Cortex of kidney (tissue), 1 donor: ENCODE measurements at places on chromosomes 1 and 21.

DNA sequence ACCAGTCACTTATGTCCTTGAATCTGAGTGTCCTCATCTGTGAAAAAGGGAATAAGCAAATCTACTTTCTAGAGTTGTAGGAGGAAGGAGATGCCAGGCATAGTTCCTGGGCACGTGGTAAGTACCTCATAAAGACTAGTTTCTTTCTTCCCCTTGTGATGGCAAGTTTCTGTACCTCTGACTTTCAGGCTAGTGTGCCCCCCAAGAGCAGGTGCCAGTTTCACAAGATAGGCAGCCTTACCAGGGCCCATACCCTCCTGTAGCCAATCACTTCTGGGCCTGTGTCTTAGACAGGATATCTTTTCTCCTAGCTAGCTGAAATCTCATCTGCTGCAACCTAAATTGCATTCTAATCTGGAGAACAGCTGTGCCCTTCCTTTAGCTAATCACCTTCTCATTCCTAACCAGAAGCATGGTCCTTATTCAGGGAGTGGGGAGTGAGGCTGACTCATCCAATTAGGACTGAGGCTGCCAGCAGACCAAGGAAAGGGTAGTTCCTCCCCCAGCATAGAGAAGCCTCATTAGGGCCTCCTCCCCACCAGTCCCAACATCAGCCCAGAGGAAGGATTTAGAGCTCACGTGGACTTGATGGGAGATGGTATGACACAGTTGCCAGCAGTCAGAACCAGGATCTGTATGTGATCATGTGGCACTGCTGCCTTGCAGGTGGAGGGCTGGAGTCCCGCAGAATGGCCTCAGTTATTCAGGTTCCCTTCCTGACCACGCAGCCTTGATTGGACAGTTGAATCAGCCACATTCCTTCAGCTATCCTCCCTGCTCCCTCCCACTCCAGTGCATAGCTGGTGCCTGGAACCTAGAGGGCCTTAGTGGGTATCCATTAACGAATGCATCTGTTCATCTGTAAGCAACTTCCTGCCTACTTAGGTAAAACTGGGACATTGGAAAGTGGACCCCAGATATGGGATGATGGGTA, 7.9 kb downstream of the KLHDC8A start:
- no peak for DNase-seq

- DNase-seq = no peak
Observed at GRCh38 chr1:42735477-42736105, 4.4 kb downstream of the CLDN19 start.

DNA sequence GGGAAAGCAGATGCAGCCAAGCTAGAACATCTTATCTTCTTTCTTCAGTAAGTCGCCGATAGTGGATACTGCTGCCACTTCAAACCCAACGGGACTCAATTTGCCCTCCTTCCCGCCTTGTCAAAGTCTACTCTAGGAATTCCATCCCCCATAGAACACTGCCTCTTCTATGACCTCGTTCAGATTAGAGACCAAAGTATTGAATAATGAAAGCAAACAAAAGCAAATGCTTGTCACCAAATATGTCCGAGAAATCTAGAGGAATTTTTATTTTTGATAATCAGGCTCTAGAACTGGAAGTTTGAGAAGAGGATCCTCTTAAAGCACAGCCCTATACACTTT, 853 bp upstream of the RRAGC start:
- DNase-seq = no peak

GRCh38 chr1:73604739-73605138, 593.2 kb downstream of the LRRIQ3 start:
- no peak for DNase-seq

DNA sequence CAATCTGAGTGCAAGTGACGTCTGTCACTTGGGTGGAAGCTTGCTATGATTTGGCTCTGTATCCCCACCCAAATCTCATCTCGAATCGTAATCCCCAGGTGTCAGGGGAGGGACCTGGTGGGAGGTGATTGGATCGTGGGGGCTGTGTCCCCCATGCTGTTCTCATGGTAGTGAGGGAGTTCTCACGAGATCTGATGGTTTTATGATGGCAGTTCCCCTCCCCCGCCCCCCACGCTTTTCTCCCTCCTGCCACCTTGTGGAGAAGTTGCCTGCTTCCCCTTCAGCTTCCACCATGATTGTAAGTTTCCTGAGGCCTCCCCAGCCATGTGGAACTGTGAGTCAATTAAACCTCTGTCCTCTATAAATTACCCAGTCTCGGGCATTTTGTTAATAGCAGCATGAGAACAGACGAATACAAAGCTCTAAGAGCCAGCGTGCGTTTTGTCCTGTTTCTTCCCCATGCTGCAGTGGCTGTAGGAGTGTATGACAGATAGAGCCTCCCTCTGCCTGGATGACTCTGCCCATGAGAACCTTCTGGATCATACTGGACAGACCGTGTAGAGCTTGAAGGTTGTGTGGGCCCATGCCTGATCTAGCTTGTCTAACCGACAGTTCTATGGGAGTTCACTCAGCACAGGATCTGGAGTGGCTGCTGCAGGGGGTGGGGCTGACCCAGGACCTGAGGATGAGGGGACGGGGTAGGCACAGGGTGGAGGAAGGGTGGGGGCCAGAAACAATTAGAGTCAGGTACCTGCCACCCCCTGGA, 139.7 kb upstream of the ERRFI1 start:
- DNase-seq = no peak

DNA sequence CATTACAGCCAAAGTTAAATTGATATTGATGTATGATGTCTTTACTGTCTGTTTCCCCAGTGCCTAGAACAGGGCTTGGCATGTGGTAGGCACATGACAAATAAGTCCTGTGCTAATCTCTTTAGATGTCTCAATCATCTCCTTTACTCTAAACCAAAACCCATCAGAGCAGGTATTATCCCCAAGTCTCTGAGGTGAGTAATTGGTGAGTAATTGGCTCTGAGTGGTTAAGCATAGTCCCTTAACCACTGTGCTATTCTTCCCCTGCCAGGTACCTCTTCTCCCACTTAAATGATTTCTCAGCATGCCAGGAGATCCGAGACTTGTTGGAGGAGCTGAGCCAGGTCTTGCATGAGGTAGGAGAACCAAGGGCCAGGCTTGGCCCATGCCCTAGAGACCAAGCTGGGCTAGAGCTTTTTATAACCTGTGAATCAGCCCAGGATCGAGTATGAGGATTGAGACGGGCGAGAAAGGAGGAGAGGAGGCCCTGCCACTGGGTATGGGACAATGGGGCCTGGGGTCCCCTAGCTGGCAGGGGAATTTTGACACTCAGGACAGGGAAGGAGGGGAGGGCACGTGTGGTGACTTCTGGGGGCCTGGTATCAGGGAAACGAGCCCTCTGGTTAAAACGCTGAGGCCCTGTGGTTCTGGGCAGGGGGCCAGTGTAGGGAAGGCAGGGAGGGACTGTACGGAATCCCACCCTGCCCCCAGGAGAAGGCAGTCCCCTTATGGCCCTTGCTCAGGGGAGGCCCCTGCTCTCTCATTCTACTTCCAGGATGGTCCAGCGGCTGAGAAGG, 4.5 kb downstream of the CNKSR1 start:
- DNase-seq = no peak

GRCh38 chr1:92310185-92310597, 11.3 kb downstream of the RPAP2 start:
- DNase-seq = no peak

DNA sequence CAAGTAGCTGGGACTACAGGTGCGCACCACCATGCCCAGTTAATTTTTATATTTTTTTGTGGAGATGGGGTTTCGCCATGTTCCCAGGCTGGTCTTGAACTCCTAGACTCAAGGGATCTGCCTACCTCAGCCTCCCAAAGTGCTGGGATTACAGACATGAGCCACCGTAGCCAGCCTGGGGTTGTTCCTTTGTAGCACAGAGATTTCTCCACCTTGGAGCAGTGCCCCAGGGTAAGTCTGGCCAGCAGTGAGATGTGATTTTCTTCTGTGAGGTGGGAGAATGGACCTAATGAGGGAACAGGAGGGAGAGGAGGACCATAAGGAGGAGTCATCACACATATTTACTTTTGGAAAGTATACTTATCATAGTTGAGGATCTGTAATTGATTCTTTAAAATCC, 61.1 kb upstream of the GADD45A start:
- no peak for DNase-seq

- no peak for DNase-seq
Observed at GRCh38 chr1:71921935-71922559, 360.3 kb downstream of the NEGR1 start.

- no peak for DNase-seq
Observed at GRCh38 chr1:17419626-17420328, 19.7 kb downstream of the RCC2 start.

DNA sequence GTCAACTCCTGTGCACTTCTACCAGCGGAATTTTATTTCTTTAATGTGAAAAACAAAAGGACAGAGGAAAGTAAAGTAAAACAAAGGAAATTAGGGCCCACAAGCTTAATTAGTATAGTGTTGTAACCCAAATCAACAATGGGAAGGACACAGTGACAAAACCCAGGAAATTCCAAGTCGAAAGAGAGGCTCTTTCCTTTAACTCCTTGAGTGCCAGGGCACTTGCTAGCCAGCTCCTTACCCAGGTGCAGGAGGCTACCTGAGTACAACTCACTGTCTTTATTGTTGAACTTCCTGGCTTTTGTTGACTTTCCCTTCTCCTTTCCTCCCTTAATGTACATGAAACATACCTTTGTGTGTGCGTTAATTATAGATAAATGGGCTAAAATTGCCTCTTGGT, 55.0 kb downstream of the PEX14 start:
- DNase-seq = no peak

DNA sequence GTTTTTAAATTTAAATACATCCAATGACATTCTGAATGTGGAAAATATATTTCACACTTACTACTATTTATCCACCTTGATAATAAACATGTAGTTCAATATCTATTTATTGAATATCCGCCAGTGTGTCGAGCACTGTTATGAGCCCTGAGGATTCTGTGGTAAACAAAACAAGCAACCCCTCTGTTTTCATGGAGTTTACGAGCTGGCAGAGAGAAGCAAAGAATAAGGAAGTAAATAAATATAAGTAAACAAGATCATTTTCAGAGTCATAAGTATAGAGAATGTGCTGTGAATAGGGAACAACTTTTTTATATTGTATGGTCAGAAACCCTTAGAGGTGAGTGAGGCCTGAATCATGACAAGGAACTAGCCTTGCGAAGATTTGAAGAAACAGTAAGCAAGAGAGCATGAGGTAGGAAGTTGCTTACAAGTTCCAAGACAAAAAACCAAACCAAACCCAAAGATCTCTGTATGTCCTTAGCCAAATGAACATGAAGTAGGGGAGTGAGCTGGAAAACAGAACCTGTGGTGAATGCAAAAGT, 6.4 kb upstream of the SERBP1 start:
- DNase-seq = no peak

DNA sequence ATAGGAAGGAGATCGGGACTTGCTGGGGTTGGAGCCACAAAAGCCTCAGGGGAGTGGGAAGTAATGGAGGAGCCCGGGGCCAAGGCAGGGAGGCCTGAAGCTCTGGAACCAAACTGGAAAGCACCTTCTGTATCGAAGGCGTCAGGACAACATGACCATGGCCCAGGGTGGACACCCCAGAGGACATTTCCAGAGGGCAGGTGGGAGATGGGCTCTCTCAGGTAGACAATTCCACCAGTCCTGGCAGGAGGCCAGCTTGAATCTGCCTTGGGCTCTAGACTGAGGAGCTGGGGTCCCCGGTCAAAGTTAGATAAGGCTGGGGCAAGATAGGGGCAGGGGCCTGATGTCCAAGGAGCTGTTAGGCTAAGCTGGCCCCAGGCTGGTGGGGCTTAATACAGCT, 104.9 kb upstream of the EDN2 start:
- DNase-seq = no peak

GRCh38 chr21:38361324-38361723, 104.5 kb downstream of the KCNJ15 start:
- no peak for DNase-seq

DNA sequence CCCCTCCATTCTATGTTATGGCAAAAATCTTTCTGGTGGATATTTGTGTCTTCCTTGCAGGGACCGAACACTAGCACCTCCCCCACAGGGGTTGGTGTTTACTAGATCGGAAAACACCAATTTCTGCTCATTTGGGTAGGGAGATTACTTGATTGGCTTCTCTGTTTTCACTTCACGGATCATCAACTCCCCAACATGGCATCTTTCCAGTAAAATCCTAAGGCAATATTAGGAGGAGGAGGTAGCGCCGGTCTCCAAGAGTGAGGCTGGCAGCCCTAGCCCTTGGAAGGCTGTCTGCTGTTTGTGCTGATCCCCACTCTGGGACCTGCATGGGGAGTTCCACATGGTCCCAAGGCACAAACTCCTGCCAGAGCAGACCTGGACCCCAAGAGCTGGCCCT, 12.2 kb downstream of the VASH2 start:
- DNase-seq = no peak

DNA sequence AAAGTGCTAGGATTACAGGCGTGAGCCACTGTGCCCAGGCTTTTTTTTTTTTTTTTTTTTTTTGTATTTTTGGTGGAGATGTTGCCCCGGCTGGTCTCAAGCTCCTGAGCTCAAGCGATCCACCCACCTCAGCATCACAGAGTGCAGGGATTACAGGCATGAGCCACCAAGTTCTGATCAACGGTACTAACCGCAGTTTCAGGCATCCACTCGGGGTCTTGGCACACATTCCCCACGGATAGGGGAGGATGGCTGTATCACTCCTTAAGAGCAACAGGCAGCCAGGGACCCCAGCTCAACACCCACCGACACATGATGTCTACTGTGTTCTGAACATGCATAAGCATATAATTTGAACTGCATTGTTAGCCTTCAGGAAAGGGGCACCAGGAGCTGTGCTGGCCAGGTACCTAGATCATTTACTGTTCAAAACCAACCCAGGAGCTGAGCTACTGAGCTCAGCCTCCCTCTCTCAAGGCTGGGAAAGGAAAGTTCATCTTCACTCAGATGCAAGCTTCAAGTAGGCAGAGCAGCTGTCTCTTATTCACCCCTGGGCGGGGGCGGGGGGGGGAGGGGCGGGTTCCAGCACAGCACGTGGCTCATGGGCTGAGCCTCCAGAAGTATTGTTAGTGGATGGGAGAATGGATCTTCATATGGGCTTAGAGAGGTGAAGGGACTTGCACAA, 24.7 kb downstream of the CAPZB start:
- no peak for DNase-seq

DNA sequence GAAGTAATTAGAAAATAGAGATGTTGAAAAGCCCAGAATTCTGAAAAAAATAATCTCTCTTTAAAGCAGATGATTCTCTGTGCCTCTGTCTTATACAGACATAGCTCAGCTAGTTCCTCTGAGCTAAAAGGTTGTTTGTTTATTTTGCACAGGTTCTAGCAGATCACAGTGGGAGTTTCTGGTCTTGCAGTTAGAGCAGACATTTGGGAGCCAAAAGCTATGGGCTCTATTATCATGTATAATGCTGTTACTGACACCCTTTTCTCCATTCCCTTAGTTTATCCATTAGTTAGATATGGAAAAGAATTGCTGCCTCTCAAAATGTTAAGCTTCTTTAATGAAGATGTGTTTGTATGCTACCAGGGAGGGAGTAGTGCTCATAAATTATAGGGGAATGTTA, 20.5 kb upstream of the CD55 start:
- no peak for DNase-seq

DNA sequence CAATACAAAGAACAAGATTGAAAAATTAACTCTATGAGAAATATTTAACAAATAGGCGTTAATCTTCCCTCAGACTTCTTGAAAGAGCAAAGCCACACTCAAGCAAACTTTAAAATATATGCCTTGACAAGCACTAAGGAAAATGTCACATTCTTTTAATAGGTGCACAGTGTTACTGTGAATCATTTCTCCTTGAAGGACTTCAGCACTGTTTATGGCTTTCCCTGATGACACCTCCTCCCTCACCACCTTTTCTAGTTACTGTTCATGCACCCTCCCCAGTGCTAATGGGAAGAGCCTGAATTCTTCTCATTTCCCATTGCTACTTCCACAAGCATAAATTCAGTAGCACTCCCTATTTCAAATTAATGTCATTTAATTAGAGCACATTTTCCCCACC, 299.5 kb upstream of the RRP15 start:
- no peak for DNase-seq
